Neural crest cell (in vitro differentiated cells): ENCODE measurements at places on chromosomes 3 and 15.
A peak's percentile ranks its signal among the peaks of the same experiment; 100 is the strongest.

DNA sequence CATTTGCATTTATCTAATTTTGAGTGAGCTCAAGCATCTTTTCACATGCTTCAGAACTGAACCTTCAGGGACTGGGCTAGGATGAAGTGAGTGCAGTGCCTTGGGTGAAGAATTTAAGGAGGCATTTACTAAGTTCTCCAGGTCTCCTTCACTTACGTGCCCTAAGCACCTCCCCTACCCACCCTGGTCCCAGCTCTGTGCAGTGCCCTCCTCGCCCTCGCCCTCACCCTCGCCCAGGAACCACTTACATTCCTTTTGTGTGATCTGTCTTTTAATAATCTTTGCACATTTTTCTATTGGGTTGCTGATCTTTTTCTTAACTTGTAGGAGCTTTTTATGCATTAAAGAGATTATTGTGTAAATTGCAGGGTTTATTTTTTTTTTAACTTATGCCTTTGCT lies 322.6 kb downstream of the THSD4 start:
- no peak for DNase-seq

DNA sequence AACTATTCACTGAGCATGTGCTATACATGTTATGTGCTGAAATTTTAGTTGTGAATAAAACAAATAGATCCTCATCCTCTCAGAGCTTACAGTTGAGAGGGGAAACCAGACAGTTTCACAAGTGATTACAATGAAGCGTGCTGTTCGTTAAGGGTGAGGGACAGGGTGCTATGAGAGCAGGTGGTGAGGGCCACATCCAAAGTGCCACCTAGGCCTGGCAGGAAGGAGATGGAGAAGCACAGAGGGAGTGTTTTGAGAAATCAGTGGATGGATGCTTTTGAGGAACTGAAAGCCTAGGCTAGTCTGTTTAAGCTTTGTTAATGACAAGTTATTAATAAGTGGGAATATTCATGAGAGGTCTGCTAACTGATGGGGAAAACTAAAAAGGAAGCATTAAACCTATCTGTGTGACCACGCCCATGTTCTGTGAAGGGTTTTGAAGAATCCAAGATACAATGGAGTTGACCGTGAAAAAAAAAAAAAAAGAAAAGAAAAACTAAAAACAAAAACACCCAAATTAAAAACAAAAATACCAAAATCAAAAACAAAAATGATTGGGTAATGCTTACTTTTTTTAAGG lies 7.3 kb downstream of the MCTP2 start:
- no peak for DNase-seq

GRCh38 chr3:101623656-101624055 lies 49.7 kb downstream of the PCNP start:
- no peak for DNase-seq

DNA sequence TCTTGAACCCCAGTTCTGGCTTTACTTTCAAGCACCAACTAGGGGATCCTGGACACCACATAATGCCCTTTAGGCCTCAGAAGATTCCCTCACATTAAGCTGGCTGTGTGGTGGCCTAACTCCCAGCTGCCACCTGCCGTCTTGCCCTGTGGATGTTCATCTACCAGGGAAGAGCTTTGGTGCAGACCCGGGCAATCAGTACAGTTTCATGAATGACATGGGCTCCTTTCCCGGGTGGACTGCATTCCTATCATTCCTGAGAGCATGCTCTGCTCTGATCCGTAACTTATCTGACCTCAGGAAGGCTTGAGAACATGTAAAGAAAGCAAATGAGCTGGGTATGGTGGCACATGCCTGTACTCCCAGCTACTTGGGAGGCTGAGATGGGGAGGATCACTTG lies 50.0 kb upstream of the GSK3B start:
- DNase-seq, result no peak

DNA sequence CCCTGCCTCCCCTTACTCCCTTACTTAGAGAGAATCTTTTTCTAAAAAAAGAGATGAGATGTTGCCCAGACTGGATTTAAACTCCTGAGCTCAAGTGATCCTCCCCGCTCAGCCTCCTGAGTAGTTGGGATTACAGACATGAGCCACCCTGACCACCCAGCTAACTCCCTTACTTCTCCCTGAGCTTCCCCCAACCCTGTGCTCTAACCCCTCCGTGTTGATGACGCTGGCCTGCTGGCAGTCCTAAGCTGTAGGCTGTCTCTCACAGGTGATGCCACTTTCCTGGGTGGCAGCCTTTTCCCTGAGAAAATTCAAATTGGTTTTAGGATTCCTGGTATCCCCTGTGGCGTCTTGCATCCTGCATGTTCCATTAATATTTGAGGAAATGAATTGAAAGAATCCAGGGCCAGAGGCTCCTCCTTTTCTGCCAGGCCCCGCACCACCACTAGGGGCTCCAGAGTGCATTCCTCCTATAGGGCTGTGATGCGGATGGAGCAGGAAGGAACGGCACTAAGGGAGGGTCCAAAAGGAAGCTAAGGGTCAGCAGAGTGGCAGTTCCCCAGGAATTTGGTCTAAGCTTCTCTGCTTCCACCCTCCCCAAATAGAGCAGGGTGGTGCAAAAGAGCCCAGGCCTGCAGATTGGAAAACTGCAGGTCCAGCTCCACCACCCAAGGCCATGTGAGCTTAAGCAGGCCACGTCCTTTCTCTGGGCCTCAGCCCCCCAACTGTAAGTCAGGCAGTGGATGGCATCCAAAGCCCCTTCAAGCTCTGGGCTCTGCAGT lies 101.1 kb downstream of the DAPK2 start:
- DNase-seq, result peak; percentile 76

GRCh38 chr3:141266186-141266585 lies 34.6 kb downstream of the PXYLP1 start:
- no peak for DNase-seq

DNA sequence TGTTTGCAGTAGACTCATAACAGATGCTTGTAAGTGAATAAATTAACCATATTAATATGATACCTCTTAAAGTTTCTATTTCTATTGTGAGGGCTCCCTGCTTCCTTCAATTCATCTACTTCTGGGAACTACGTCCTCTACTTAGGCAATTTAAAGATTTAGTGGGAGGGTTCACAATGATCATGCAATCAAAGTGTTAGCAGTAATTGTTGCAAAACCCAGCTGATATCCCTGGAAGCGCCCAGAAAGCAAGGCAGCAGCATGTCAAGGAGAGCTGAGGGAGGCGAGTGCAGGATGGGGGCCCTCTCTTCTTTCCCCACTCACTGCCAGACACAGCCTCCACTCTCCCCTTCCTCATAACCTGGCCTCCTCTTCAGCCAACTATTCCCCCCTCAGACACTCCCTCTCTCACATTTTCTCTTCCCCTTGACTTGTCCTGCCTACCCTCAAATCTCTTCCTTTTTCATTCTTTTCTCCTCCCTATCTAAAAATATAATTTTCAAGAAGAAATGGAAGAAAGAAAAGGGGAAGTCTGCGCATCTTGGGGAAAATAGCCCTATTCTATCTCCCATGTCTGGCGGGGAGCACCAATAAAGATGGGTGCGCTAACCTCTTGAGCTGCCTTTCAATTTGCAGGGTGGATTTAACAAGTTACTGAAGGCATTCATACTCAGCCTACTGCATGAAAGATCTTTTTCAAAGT lies 6.6 kb downstream of the TMEM212 start:
- DNase-seq, result no peak

- DNase-seq, result no peak
Observed at GRCh38 chr15:74444106-74445062, 10.6 kb upstream of the SEMA7A start.

DNA sequence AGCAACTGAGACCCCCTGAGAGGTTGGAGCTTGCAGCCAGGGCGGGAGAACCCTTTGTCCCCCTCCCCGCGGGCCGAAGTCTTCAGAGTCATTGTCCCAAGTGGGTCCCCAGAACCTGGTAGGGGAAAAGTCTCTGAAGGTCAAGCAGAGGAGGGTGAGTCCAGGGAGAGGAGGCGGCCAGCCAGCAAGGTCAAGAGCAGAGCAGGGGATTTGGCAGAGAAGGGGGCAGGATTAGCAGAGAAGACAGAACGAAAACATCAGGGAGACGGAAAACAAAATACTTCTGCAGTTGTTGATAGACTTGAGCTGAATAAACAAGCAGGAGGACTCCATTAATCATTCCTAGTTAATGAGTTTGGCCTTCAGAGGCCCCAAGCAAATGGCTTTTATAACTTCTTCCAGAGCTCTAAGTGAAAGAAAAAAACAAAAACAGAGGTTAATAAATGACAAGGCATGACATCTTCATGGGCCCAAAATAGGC lies 66.7 kb downstream of the GRIP2 start:
- no peak for DNase-seq

DNA sequence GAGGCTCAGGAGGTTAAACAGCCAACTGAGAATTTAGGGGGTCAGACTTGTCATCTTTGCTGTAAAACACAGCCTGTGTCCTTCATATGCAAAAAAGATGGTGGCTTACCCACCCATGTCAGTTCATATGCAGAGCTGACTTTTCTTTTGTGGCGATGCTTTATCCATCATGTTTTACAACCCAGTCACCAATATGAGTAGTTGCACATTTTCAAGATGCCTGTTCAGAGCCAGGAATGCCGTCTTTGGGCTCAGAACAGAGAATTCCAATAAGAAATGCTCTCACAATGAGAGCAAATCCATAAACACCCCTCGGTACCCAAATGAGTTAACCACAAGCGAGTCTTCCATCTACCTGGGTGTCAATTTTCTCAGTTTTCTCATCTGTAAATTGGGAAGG lies 83.6 kb downstream of the TIGIT start:
- no peak for DNase-seq

DNA sequence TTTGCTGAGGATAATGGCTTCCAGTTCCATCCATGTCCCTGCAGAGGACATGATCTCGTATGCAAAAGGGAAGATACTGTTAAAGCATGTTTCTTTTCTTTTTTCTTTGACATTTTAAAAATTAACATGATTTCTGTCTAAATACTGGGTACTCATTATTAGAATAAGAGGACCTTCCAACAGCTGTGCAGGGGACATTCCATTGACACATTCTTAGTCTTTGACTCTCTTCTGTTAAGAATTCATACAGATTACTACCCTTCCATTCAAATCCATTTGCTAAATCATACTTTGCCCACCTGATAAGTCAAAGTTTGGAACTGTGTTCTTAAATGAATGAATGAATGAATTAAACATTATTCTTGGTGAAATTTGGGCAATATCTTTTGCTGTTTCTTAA lies 5.1 kb upstream of the CP start:
- no peak for DNase-seq
